ENCODE measurements at places on chromosomes 2 and 18.

- no peak for DNase-seq
These were observed 54.3 kb downstream of the EDAR start for GRCh38 chr2:108934583-108935245.

GRCh38 chr18:70461323-70462077 lies 172.7 kb downstream of the SOCS6 start:
- DNase-seq = no peak

- DNase-seq = no peak
These were observed 30.0 kb downstream of the THNSL2 start for GRCh38 chr2:88199912-88200682.

- no peak for DNase-seq
These were observed 32.2 kb downstream of the AOX1 start for GRCh38 chr2:200618054-200618419.

DNA sequence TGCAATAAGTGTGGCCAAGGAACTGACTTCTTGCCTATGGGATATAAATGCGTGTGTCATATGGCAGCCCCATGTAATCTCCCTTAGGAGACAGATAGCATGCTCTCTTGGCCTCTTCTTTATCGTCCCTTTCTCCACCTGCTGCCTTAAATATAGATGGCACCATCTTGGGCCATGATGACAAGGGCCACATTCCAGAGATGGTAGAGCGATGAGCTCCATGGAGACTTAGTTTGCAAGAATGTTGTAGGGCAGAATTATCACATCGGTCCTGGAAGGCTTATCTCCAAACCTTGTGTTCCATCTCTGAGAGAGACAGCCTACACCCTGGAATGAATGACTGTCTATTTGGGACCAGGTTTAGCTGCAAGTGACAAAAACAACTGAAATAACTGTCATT lies 536.7 kb downstream of the TNS1 start:
- DNase-seq = no peak

DNA sequence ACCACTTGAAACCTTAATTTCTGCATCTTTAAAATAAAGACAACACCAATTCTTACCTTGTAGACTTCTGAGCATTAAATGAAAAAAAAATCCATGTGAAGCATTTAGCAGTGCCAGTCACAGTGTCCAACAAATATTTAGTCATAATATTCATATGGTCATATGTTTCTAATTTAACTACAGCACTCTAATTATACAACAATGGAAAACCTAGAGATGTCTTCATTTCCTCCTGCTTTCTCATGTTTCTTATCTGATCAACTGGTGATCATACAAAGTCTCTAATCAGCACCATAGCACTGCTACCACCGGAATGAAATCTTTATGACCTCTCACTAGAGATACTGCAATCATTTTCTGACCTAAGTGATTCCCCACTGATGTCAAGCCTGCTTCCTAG lies 10.2 kb upstream of the SCN3A start:
- no peak for DNase-seq

DNA sequence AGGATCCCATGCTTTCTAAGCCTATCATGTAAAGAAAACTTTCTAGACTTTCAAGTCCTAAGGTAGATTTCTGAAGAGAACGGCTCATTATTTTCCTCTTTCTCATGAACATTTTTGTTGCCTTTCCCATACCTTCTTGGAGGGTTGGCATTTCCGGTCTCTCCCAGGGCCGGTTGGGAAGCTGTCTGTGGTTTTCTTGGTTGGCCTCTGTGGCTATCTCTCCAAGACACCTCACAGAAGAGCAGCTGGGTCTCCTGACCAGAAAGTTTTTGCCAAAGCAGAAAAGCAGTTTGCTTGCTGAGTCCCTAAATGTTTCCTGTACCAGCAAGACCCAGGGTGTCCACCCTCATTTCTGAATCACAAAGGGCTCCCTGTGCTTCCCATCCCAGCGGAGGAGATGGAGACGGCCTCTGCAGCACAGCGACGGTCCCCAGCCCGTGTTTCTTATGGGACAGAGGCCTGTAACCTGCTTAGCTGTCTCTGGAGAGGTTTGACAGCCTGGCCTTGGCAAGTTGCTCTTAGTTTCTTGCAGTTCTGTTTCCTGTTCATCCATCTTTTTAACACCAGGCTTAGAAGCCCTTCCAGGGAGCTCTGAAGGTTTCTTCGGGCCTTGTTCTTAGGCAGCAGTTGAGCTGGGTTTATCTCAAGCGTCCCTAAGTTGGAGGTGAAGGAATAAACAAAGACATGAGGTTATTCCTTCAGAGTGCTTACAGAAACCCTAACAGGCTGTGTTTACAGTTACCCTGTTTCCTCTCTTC lies 39.8 kb downstream of the GREB1 start:
- DNase-seq = no peak

DNA sequence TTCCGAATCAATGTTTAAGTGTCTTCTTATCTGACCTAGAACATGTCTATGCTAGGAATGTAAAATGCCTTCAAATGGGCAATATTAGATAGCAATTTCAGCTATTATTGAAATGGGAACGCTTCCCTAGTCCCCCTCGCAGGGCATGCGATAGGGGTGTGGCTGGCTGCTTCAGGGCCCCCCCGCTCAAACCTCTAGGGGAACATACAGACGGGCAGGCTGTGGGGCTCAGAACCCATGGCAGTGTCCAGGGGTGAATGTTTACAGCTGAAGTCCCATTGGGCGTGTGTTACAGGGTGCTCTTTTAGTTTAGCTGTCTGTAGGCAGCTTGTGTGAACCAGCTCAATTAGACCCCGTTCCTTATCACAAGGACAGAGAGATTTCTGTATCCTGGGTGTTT lies 315.9 kb downstream of the DSEL start:
- DNase-seq = no peak

- DNase-seq = no peak
These were observed 4.8 kb downstream of the ANKAR start for GRCh38 chr2:189679226-189679625.

DNA sequence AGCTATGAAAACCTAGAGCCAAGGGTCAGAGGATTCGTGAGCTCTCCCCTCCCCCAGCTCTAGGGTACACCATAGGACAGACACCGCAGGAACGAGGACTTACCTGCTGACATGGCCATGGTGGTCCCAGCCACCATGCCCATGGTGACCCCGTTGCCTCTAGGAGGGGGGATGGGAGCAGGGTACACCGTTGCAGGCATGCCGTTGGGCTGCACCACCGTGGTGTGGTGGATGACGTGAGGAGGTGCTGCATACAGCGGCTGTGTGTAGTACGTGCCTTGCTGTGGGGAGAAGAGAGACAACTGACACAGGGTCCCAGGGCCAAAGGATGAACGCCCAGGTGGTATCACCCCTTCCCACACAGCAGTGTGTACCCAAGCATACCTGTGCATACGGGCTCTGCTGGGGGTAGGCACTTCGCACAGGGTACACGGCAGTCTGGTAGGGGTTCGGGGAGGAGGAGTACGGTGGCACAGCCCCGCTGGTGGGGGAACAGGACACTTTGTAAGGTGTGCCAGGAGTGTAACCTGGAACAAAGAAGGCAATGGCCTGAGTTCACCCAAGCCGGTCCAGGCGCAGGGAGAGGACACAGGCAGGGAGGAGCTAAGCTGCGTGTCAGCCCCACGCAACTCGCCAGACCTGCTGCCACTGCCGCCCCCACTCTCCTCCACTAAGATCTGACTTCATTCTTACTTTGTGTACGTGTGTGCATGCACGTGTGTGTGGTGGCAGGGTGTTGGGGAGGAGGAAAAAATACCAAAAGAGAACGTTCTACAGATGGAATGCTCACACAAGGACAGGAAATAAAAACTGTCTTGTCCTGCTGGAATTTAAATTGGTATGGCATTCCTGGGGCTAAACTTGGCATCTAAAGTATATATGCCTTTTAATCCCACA lies 37.8 kb downstream of the FAM168B start:
- DNase-seq = no peak

DNA sequence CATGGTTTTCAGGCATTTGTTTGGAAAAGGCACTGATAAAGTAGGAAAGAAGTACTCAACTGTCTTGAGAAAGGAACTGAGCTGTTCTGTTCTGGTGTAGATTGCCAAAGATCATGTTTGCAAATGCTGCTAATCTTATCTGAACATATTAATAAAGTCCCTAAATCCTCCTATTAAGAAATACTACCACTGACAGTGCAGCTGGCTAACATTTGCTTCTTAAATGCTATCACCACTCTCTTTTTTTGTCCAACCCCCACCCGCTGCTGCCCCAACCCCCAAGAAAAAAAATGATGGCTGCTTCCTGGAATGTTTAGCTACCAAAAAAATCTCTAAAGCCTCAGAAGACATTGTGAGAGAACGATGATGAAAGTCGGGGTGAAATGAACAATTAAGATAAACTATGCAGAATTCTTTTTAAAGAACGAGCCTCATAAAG lies 130.7 kb downstream of the CCBE1 start:
- DNase-seq = no peak

DNA sequence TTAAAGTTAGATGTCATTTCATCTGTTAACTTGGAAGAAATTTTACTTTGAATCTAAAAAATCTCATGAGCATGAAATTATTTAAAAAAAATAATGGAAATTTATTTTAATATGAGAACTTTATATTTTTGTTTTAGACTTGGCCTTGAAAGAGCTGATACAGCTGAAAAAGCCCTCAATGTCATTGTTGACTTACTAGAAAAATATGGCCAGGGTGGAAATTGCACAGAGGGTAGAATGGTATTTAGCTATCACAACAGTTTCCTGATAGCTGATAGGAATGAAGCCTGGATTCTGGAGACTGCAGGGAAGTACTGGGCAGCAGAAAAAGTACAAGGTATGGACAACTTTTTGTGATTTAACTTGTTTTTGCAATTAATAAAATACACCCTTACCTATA lies 5.3 kb downstream of the SCRN3 start:
- DNase-seq = no peak

- DNase-seq = no peak
These were observed 18.0 kb upstream of the EDAR start for GRCh38 chr2:109006971-109007370.

DNA sequence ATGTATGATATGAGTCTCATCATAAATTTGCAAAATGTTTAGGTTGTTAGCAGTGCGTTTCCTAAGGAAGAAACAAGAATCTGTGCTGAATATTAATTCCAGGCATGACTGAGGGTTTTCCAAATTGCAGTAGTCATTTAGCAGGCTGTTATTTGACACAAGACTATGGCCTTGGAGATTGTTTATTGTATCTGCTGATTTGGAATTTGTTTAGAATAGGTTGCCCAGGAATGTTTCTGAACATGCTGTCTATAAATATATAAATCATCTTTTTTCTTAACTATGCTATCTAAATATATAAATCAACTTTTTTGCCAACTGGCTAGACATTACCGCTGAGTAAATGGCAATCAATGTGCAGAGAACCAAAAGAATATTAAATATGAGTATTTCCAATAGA lies 90.9 kb downstream of the DOK6 start:
- no peak for DNase-seq

- DNase-seq = no peak
These were observed 13.2 kb upstream of the ITGAV start for GRCh38 chr2:186576614-186577013.

- no peak for DNase-seq
These were observed 81.7 kb upstream of the REV1 start for GRCh38 chr2:99571533-99571932.

GRCh38 chr2:192087398-192087958 lies 107.3 kb downstream of the TMEFF2 start:
- no peak for DNase-seq

GRCh38 chr2:78779761-78780160 lies 245.7 kb upstream of the REG3G start:
- DNase-seq = no peak

DNA sequence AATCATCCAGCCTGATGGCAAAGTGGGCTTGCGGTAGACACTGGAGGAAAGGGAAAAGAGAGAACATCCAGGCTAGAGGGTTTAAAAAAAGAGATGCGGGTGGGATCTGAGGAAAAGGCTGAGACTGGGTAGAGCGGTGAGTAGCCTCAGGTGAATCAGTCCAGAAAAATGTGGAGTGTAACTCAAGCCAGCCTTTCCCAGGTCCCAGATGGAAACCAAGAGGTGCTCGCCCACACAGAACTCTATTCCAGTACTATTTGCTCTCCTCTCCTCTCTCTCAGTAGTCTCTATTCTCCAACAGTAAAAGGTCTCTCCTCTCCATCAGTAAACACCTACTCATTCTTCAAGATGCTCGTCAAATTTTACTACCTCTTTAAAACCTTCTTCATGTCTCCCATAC lies 38.3 kb upstream of the NRP2 start:
- no peak for DNase-seq

GRCh38 chr2:226215902-226216503 lies 583.6 kb downstream of the IRS1 start:
- peak; percentile 57 for DNase-seq

DNA sequence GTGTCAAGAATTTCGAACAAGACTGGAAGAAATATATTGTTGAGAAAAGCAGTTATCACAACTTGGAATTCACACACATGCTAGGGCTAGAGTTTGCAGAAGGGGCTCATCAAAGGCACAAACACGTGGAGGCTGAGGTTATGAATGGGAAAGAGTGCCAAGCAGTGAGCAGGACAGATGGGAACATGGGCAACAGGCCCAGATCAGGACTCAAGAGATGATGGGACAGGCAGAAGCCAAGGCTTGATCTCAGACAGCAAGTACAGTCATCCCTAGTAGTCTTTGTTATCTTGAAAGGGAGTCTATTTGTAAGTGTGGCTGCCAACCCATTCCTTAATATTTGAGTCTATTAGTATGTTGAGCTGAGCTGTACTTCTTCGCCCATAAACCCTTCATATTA lies 22.2 kb upstream of the EPC2 start:
- DNase-seq = no peak

GRCh38 chr2:105449076-105449475 lies 50.2 kb upstream of the FHL2 start:
- no peak for DNase-seq

DNA sequence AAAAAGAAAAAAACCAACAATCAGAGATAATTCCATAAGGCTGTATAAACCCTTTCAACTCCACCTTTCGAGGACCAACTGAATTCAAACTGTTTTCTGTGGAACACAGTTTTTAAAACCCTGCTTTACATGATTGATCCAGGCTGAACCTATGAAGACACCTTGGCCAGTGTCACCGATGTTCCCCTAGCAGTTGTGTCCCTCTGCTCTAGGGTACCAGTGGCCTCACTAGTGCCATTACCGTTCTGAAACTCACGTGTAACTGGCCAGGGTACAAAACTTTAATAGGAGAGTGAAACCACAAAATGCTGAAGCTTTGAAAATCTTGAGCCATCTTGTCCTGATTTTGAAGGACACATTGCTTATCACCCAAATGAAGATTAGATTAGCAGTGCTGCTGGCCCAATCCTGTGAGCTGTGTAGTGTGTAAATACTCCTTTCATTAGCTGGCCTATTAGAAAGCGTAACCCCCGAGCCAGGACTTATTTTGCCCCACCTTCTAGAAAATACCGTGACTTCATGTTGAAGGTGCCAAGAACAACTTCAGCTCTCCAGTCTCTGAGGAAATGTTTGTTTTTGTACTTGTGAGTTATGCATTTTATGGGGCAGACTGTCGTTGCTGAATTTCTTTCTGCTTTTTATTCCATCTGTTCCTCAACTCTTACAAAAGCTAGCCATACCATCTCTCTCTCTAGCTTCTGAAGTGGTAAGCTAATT lies 147.8 kb upstream of the MAP3K20 start:
- peak; percentile 36 for DNase-seq

DNA sequence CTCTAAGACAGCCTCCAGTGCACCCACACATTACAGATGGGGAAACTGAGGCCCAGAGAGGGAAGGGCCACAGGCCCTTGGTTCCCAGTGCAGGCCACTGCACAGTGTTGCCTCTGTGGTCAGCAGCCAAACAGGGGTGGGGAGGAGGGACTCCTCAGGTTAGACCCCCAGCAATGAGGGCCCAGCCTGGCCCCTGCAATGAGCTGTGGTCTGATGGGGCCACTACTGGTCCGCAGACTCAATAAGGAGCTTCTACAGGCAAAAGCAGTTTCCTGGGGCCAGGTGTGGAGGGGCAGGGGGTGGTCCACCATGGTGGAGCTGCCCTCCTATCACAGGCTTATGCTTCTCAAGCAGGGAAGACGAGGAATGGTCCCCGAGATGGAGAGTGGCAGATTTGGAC lies 87.6 kb downstream of the HS1BP3 start:
- no peak for DNase-seq
